ENCODE measurements at places on chromosomes 5 and 9.

DNA sequence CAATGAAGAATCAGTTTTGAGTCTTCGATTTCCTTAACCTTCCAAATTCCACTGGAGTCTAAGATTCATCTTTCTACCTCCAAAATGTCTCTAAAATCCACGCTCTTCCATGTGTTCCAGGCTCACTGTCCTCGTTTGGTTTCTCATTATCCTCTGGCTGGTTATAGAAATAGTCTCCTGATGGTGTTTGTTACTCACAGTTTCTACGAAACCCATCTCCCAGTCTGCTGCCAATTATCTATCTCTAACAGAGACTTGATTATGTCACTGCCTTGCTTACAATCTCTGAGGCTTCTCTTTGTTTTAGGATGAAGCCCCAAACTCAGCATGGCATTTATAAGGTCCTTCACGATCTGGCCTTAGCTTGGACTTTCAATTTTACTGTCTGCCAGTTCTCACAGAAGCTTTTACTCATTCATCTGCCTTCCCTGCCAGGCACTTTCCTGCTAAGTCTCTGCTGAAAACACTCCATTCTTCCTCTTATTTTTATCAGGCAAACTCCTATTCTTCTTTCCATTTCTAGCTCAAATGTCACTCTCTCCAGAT, 339.6 kb upstream of the SGCD start:
- no peak for DNase-seq

DNA sequence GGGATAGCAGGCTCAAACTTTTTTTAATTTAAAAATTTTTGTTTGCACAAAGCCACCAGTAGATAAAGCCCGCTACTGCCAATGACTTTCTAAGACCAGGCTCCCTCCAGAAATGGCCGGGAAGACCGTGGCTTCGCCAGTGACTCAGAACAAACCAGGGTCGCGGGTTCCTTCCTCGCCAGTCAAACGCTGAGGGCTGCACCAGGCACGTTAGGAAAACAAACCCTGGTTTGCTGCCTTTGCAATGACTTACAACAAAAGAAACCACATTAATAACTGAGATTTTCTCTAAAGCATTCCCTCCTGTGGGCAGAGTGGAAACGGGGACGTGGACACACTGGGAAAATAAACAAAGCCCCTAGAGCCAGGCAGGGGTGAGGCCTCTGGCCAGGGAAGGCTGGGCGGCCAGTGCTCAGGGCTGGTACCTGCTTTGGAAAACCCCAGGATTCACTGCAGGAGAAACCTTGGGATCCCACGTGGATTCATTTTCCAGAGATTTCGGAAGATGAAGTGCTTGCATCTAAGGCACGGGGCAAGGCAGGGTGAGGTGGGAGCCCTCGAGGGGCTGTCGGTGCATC, 3.8 kb downstream of the PRRX2 start:
- DNase-seq, result no peak

GRCh38 chr9:92965061-92965758, 17.9 kb downstream of the FGD3 start:
- DNase-seq, result no peak

DNA sequence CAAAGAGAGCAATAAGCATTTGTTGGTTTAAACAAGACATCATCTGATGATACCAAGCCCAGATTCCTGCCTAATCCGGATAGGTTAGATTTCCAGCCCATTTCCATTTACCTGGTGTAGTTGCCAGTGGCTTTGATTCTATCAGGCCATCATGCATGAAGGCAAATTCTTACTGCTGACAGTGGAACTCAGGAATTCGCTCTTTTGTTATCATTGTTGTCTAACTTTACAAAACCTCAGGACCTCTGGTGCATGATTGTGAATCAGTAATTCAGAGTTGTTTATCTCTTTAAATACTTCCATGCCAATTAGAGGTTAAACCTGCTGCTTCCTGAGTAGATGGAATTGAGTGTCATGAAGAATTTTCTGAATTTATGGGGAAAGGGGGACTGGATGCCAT, 76.5 kb downstream of the C9orf152 start:
- DNase-seq, result no peak

DNA sequence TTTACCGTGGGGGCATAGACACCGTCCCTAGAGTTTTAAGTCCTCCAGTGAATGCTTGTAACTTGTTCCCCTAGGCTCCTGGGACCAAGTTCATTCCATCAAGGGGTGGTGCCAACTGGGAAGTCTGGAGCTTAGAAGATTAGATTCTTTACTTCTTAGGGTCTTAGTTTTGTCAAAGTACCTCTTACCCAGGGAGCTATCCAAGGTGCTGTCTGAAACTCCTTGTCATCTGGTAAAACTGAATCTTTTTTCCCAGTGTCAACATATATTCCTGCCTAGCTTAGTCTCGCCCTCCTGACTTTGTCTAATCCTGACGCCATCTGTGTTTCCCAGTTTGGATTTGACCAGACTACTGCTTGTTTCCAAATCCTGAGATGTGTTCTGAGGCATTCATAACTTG, 41.6 kb downstream of the MAMDC2 start:
- DNase-seq, result no peak

GRCh38 chr9:114475412-114476135, 29.7 kb downstream of the WHRN start:
- no peak for DNase-seq

- no peak for DNase-seq
These were observed 345.7 kb upstream of the PCSK5 start for GRCh38 chr9:75544815-75545214.
